Stimulated activated CD4-positive, alpha-beta T cell treated with anti-CD3 and anti-CD28 coated beads, Interleukin-1b, Interleukin-23, amount 100 ng/mL, for 48 hours (primary cell): ENCODE measurements at places on chromosomes 3 and 15.

GRCh38 chr3:101725194-101725889, 928 bp downstream of the CEP97 start:
- DNase-seq: no peak

GRCh38 chr3:24377218-24377993, 117.2 kb downstream of the THRB start:
- DNase-seq: no peak

DNA sequence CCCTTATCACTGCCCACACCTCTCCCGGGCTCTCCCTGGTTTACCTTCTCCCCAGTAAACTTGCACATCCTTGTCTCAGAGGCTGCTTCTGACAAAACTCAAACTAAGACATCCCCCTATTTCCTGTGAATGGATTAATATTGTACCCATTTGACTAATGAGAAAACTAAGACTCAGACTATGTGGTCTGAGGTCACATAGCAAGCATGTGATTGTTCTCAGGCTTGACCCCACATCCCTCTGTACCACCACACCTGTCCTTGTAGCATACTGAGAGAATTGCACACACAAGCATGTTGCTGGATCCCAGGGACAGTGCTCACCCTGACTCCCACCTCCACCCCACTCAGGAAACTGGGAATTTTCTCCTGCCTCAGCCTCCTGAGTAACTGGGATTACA, 90.7 kb upstream of the HES1 start:
- DNase-seq: no peak

DNA sequence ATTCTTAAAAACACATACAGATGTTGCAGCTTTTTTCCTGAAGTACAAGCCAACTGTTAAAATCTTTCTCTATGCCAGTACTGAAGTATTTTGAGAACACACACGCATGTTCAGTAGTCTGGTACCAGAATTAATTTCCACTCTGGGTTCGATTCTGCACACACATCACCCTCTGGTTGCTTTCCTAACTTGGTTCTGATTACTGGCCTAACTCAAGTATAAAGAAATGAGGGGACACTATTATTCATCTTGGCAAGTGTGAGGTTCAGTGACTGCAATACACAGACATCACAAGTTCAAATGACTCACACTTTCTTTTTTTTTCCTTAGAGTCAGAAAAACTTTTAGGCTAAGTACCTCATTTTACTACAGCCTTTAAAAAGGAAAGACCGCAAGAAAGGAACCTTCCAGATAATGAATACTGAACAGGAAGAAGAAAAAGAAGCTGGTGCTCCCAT, 37.4 kb upstream of the LDHAL6B start:
- no peak for DNase-seq

GRCh38 chr15:34514251-34514670, 69.2 kb downstream of the GOLGA8B start:
- no peak for DNase-seq
